ENCODE measurements at places on chromosomes 3 and 15.
A peak's percentile ranks its signal among the peaks of the same experiment; 100 is the strongest.

DNA sequence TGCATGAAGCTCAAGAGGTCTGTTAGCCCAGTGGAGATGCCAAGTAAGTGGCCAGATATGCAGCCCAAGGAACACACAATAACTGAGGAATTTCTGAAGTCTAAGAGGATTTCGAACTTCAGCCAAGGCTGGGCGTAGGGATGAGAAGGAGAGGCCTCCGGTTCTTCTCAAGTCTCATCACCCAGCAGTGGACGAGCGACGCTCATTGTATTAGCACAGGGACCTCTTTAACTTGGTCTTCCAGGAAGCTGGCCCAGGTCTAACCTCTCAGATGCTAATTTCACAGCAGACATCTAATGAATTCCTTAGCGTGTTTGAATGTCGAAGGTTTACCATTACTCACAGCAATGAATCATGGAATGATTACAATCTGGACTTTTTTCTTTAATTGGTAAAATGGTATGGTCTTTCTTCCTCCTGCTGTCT is 85.0 kb downstream of the HES1 start:
- DNase-seq = no peak

DNA sequence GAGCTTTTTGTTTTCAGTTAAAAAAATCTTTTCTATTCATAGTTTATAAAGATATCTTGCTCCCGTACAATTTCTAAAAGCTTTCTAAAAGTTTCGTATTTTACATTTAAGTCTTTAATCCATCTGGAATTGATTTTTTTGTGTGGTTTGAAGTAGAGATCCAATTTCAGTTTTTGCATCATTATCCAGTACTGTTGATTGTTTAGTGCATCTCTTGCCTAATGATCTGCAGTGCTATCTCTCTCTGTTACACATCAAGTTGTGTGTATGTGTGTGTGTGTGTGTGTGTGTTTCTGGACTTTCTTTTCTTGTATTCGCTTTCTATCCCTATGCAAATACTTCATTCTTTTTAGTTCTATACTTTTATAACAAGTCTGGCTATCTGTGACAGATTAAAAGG is 605.8 kb upstream of the DPPA4 start:
- no peak for DNase-seq

GRCh38 chr3:152026033-152026556 is 152.7 kb downstream of the SUCNR1 start:
- DNase-seq = no peak

GRCh38 chr3:69200384-69201068 is 78.1 kb upstream of the LMOD3 start:
- DNase-seq = no peak

GRCh38 chr15:87741350-87741749 is 515.2 kb downstream of the NTRK3 start:
- no peak for DNase-seq

DNA sequence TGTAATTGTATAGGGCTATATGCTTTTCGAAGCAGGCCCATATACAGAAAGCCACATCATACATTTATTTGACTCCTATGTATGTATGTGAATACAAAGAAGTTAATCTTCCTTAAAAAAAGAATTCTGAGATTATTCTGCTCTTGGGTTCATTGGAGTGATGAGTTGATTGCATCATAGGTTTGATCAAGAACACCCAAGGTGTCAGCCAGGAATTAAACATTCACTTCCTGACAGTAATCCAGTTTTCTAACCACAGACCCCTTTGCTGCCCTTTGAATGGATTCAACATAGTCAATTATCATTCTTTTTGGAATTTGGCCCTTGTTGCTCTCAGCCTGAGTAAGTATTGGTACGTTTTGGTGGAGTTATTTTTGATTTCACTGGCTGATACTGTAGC is 225.6 kb downstream of the CACNA2D3 start:
- no peak for DNase-seq

DNA sequence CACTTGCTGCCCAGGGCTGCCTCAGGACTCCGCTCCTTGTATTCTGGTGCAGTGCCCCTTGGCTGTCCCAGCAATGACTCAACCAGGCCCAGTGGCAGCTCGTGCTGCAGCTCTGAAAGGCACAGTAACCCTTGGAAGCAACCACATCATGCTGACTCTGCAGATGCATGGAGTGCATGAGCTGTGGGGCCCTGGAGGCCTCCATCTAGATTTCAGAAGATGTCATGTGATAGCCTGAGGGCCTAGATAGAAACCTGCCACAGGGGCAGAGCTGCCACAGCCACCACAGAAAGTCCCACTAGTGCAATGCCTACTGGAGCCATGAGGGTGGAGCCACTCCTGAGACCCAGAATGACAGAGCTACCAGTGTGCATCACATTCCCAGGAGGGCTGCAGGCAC is 117.1 kb upstream of the SMAD3 start:
- peak; percentile 42 for DNase-seq

DNA sequence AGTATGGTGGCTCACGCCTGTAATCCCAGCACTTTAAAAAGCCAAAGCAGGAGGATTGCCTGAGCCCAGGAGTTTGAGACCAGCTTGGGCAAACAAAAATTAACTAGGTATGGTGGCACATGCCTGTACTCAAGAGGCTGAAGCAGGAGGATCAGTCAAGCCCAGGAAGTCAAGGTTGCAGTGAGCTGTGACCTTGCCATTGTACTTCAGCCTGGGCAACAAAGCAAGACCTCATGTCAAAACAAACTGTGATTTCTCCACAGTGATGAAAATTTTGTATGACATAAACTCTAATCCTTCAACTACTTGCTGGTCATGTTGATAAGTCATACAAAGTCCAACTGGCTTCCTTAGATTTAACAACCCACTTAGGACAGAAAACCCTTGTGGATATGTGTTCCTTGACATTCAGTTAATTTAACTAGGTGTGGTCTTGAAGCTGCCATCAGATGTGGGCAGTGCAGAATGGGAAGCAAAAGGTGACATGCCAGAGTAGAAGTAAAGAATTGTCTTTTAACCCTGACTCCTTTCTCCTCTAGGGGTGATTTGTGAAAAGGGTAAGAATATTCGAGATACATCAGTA is 263.3 kb downstream of the PTPRG start:
- no peak for DNase-seq

DNA sequence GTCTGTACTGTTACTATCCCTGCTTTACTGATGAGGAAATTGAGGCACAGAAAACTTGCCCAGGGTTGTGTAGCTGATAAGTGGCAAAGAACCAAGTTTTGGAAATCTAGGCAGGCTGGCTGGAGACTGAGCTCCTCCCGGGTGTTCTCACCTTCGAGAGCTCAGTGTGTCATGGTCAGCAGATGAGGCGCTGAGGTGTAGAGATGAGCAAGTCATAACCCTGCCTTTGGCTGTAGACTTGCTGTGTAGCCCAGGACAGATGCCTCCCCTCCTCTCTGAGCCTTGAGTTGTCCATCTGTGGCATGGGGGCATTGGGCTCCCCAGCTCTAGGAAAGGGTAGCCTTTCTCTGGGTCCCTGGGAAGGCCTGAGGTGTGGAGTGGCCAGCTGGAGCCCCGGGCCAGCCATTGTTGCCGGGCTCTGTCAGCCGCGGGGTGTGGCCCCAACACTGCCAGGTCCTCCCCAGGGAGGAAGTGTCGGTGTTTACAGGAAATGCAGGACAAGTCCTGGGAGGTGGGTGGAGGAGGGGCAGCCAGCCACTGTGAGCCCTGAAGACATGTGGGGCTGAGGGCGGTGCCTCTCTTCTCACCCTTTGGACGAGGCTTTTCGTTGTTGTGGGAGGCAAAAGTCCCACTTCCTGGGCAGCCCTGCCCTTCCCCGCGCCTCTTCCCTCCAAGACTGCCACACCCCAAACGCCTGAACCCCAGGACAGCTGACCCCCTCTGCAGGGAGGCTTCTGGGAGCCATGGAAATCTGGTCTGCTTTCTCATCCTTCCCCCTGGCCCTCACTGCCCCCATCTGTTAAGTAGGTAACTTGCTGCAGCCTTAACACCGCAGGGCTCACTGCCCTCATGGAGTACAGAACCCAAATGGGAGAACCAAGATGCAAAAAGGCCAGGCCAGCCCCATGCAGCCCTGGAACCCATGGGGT is 29.1 kb downstream of the FGD5 start:
- no peak for DNase-seq

DNA sequence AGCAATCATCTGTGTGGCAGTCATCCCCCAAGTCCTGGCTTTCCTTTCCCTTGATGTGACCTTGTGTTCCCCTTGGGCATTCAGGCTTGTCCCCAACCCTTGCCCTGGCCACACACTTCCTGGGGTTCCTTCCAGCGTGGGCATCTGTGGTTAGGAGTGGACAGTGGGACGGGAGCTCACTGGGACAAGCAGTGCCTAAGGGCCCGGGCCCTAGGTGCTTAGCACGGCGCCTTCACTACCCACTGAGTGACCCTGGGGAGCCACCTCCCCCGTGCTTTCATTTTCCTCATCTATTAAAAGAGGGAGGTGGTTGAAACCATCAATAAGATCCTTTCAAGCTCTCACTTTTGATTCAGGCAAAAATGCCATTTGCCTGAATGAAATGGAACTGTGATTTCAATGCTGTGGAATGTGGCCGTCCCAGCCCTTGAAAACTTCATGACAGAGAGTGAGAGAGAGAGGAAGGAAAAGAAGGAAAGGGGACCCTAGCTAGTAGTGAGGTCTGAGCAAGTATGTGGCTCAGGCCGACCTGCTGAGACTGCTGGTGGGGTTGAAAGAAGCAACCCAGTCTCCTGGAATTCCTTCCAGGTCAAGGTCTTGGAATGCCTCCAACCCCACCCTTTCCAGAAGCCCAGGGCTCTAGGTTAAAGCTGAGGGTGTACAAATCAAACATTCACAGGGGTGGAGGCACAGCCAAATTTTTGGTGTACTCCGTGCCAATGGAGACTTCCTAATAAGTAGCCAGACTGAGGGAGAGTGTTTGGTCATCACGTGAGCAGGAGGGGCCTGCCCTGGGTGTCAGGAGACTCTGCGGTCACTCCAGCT is 302.9 kb downstream of the TLE3 start:
- DNase-seq = no peak

- no peak for DNase-seq
Measured at GRCh38 chr3:151002003-151002981, 29.8 kb upstream of the CLRN1 start.

DNA sequence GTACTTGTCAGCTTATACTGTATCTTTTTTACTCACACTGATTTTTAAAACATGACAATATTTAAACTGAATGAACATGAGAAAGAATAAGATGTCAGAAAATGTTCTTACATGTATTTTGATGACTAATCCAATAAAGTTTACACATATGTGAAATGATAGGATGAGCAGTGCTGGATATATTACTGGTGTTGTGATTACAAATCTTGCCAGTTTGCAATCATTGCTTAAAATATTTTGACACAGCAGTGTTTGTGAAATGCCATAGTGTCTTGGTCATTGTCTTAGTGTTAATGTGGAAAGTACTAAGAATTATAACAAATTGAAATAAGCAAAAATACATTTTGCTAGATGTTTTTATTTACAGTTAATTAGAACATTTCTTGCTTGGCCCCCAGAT is 118.7 kb upstream of the MLF1 start:
- no peak for DNase-seq

GRCh38 chr3:36362973-36363372 is 17.3 kb upstream of the STAC start:
- peak; percentile 56 for DNase-seq

- DNase-seq = no peak
Measured at GRCh38 chr15:77037388-77038209, 33.3 kb downstream of the TSPAN3 start.

DNA sequence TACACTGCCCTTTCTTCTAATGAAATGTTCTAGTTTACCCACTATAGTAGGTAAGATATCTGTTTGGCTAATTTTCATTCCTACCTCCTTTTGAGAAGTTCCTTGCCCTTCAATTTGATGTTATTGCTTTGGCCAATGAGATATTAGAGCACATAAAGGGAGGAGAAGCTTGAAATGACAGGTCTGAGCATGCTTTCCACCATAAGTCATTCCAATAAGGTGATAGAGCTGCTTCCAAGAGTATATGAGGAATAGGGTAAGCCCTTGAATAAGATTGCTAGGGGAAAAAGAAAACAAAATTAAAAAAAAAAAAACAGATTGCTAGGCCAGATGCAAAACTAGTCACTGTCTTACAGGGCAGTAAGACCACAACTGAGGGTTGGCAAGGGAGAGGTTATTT is 78.9 kb upstream of the TRIM42 start:
- DNase-seq = no peak

DNA sequence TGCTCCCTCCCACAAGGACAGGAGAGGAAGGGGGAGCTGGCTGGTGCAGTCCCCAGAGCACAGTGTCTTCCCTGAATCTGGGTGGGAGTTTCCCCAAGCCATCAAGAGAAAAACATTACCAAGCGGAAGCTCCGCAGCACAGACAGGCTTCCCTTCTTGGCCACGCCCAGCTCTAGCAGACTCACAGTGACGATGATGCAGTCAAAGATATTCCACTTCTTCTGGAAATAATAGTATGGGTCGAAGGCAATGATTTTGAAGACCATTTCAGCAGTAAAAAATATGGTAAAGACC is 76.7 kb downstream of the SCN10A start:
- no peak for DNase-seq

- DNase-seq = no peak
Measured at GRCh38 chr3:178494386-178494785, 41.9 kb upstream of the KCNMB2 start.

DNA sequence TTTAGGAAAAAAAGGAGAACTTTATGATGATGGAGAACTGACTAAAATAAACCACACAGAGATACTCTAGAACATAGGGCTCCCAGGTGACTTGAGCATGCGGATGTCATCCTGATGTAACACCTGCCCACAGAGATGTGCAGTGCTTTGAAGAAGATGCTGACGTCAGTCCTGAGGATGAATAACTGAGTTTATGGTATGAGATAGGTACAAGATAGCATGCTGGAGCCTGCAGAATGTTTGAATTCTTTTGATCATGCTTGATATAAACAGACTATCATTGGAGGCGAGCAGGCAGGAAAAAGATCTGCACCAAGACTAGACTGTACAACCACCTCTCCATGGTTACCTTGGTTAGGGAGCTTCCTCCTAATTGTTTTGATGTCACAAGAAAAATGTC is 12.4 kb downstream of the CCR4 start:
- no peak for DNase-seq

- no peak for DNase-seq
Measured at GRCh38 chr3:71771126-71771525, 13.8 kb downstream of the PROK2 start.

GRCh38 chr3:76345878-76346277 is 560.5 kb upstream of the ZNF717 start:
- no peak for DNase-seq

- DNase-seq = no peak
Measured at GRCh38 chr3:3893590-3893989, 94.4 kb downstream of the LRRN1 start.
